GM12865 (cell line): ENCODE measurements at places on chromosomes 3 and 15.

GRCh38 chr3:196047391-196048030, 34.4 kb downstream of the TFRC start:
- peak; percentile 24 for DNase-seq

DNA sequence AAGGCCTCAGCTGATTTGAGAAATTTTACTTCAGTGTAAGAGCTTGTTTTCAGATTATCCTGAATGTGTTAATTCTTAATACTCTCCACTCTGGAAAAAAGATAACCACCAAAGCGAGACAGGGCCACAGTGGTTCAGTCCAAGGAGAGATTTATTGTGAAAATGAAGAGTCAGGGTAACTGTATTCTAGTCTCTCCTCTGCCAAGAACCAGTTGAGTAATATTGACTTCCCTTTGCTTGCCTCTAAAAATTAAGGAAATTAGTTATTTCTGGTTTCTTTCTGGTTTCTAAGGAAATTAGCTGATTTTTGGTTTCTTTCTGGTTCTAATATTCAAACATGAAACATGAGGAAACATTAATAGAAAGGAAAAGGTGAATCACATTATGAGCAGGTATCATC, 34.9 kb downstream of the PPP1R2 start:
- DNase-seq, result no peak

DNA sequence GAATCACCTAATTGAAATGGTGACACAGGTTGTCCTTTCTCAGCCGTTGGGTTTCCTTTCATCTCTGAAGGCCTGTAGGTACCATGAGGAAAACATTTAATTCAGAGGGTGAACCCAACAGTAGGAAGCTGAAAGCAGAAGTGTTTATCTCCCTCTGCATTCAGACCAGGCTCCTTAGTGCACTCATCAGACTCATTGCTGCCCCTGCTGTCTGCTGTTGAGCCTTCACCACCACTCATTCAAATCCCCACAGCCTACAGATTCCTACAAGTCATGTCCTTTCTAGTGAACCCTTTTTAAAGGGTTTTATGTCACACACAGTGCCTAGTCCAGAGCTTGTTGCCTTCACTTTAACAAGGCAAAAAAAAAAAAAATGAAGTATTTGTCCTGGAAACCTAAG, 13.4 kb downstream of the WDR48 start:
- peak; percentile 55 for DNase-seq

- no peak for DNase-seq
These were observed 148.9 kb upstream of the PEX5L start for GRCh38 chr3:180185650-180186049.

- DNase-seq, result no peak
These were observed 334.9 kb upstream of the NR2F2 start for GRCh38 chr15:95995375-95996168.

- DNase-seq, result no peak
These were observed 10.0 kb downstream of the ANKDD1A start for GRCh38 chr15:64921711-64922110.

DNA sequence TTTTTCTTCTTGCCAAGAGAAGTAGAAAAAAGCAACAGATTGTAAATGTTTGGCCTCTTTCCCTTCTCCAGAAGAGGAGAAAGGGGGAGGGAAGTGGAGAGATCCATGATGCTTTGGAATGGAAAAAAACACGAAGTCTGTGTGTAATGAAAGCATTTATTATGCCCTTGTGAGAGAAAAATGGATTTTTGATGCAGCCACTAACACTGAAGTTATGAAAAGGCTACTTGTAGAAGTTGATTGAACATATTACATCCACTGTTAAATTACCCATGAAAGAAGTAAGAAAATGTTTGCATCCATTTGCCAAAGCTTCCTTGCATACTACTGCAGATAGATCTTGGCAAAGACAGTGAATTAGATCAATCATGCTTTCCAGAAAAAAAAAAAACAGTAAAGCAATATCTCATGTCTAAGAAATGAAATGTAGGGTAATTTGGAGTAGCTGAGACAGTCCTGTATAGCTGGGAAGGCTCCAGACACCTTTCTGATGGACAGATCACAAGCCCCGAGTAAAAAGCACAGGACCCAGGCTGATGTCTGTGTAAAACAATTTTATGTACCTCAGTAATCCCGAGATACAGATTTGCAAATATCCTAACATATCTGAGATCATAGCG, 295.5 kb downstream of the PLOD2 start:
- no peak for DNase-seq

DNA sequence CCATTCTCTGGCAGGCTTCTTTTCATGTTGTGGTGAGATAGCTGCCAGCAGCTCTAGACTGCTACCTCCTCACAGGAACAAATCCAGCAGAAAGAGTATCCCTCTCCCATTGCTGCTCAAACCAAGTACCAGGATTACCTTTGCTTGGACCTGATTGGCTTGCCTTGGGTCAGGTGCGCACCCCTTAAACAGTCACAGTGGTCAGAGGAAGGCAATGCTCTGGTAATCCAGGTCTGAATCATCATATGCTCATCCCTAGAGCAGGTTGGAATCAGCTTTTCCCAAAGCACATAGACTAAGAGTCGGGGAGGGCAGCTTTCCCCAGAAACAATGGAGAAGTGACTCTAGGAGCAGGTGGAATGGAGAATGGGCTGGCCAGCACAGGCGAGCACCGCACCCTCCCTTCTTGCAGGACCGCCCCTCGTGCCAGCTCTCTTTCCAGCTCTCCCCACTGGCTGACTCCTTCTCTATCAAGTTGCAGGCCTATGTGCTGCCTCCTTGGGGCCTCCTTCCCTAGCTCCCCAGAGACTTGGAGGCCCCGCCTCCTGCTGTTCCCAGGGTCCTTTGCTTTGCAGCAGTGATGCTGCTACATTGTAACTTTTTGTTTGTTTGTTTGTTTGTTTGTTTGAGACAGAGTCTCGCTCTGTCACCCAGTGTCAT, 29.9 kb upstream of the ADPGK start:
- DNase-seq, result no peak

GRCh38 chr15:94052711-94053110, 178.7 kb upstream of the MCTP2 start:
- no peak for DNase-seq

DNA sequence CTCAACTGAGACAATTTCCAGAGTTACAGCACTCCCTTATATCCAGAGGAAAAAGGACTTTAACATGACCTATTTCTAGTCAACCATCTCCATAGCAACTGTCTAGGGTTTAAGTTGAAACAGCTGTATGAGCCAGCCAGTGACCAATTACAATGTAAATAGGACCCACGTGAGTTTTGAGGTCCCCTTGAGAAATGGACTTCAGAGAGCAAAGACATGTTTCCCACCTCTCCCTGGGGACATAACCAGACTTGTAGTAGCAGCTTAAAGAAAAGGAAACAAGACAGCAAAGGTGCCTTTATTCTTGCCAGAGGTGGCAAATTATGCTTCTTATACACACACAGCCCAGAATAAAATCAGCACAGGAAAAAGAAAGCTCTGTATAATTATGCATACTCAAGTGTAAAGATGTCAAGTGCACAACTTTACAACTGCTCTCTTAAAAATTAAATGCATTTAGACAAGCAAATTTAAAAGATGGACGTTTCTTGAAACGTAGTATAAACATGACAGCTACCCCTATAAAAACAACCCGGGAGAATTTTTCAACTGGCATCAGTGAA, 40.2 kb downstream of the SUMF1 start:
- DNase-seq, result peak; percentile 84

- DNase-seq, result no peak
These were observed 40.7 kb upstream of the BSN start for GRCh38 chr3:49513494-49514124.
